ENCODE measurements at places on chromosomes 11 and 22.

DNA sequence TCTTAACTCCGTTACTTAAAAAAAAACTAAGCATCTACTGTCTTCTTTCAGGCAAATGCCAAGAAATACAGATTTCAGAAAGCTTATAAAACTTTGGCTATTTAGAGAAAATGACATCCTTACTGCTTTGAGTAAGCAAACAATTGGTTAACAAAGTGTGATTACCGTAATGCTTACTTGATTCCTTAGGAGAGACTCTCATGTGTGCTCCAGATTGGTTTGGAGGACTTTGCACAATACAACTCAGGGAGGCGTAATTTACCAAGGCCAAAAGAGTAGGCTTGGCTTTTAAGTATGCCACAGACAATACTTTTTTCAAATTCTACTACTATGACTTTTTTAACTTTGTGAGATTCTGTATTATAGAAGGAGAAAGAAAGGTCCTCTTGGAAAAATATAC, 76.9 kb upstream of the ALKBH3 start:
- no peak for DNase-seq

GRCh38 chr11:81497202-81497804, 1236.4 kb downstream of the FAM181B start:
- no peak for DNase-seq

GRCh38 chr11:20363500-20364340, at the start of gene HTATIP2:
HTATIP2 (plus strand) TSS chr11:20363714; CDS start chr11:20364238, 524 bp downstream.
- DNase-seq, result peak; percentile 61

DNA sequence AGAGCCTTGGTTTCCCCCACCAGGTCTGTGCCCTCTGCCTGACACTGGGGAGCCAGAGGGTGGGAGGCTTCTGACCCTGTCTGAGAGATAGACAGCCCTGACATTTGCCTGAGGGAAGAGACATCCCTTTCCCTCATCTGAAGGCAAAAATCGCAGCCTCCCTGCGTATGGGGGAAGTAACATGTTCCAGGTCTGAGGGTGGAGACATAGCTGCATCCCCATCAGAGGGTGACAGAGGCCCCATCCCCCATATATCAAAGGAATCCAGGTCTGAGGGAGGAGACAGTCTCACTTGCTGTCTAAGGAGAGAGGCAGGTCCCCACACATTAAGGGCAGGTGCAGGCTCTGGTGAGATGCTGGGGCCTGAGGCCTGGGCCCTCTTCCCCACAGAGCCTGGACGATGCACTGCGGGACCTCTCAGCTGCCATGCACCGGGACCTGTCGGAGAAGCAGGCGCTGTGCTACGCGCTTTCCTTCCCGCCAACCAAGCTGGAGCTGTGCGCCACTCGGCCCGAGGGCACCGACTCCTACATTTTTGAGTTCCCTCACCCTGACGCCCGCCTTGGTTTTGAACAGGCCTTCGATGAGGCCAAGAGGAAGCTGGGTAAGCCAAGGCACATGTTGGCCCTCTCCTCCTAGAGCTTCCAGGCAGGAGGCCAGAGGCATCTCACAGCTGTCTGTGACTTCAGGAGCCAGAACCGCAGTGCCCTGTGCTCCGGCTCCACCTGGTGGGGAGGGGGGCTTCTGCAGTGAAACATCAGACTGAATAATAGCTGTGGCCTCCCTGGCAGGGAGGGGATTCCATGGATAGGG, 16.1 kb upstream of the RELT start:
- peak; percentile 30 for DNase-seq

GRCh38 chr11:24900514-24900913, 403.7 kb downstream of the LUZP2 start:
- DNase-seq, result no peak

DNA sequence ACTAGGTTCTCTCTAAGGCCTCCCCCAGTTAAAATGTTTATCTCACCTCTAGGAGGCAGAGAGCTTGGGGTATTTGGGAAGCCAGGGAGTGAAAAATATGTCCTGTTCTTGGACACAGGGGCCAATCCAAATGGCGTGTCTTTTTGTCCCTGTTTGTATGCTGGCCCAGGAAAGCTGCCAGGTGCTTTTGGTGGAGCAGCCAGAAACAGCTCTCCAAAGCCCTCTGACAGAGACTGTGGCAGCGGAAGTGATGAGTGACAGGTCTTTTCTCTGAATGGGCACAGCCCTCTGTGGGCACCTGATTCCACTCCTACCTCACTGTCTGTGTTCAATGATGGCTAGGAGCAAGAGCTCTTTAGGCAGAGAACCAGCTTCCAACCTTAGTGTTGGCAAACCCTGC, 106.4 kb upstream of the KIRREL3 start:
- no peak for DNase-seq

GRCh38 chr11:107370390-107370789, 87.2 kb downstream of the CWF19L2 start:
- DNase-seq, result no peak

- no peak for DNase-seq
Observed at GRCh38 chr11:32044158-32044863, 46.6 kb upstream of the RCN1 start.

DNA sequence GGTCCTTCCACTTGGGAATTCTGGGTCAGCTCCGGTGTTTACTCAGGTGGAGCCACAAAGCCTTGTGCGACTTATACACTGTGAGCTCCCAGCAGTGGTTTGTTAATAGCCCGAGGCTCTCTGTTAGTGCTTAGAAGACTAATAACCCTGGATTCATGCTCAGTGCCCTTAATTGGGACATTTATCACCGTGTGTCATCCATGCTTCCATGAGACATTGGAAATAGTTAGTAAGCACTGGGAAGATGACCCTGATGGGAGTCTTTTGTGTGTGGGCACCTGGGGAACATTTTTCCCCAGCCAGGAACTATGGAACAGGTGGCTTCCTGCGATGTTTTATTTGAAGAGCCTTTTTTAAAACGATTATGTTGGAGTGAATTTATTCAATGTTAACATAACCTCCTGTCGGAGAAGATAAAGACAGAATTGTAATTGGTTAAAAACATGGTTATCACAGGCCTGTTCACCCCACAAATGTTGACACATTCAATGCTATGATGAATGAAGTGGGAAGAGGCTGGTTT, 188.9 kb downstream of the MYO18B start:
- DNase-seq, result no peak

GRCh38 chr11:73401217-73401923, 25.2 kb downstream of the RELT start:
- no peak for DNase-seq

GRCh38 chr11:85821636-85822035, 10.7 kb upstream of the SYTL2 start:
- DNase-seq, result no peak

GRCh38 chr11:124748481-124749343, 3.3 kb downstream of the VSIG2 start:
- no peak for DNase-seq

GRCh38 chr22:40237788-40238424, 60.2 kb downstream of the TNRC6B start:
- DNase-seq, result no peak

GRCh38 chr11:60691661-60692060, 7.8 kb upstream of the MS4A8 start:
- no peak for DNase-seq

- no peak for DNase-seq
Observed at GRCh38 chr11:119531056-119531455, 108.1 kb upstream of the THY1 start.

GRCh38 chr11:126081915-126082250, 19.2 kb upstream of the CDON start:
- no peak for DNase-seq

- DNase-seq, result no peak
Observed at GRCh38 chr11:103552086-103552485, 442.9 kb downstream of the DYNC2H1 start.

- DNase-seq, result no peak
Observed at GRCh38 chr11:59785818-59786217, 24.8 kb downstream of the MRPL16 start.

DNA sequence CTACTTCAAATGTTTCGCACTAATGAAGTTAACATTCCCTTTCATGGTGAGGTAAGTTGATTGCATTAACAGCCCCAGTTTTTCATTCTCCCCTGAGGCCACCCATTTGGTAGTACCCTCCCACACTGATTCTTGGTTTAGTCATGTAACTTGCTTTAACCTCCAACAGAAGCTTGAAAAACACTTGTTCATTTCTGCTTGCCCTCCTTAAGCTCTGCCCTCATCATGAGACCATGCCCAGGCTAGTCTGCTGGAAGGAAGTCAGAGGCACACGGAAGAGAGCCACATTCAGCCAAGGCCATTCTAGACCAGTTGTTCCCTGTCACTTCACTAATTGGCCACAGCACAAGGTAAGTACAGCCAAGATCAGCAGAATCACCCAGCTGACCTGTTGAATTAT, 50.7 kb upstream of the CD44 start:
- DNase-seq, result no peak

GRCh38 chr11:1384199-1384970, 5.3 kb upstream of the BRSK2 start:
- no peak for DNase-seq

- no peak for DNase-seq
Observed at GRCh38 chr11:13679768-13680167, 11.3 kb downstream of the FAR1 start.

- DNase-seq, result no peak
Observed at GRCh38 chr11:130122141-130122575, 37.4 kb upstream of the ST14 start.

DNA sequence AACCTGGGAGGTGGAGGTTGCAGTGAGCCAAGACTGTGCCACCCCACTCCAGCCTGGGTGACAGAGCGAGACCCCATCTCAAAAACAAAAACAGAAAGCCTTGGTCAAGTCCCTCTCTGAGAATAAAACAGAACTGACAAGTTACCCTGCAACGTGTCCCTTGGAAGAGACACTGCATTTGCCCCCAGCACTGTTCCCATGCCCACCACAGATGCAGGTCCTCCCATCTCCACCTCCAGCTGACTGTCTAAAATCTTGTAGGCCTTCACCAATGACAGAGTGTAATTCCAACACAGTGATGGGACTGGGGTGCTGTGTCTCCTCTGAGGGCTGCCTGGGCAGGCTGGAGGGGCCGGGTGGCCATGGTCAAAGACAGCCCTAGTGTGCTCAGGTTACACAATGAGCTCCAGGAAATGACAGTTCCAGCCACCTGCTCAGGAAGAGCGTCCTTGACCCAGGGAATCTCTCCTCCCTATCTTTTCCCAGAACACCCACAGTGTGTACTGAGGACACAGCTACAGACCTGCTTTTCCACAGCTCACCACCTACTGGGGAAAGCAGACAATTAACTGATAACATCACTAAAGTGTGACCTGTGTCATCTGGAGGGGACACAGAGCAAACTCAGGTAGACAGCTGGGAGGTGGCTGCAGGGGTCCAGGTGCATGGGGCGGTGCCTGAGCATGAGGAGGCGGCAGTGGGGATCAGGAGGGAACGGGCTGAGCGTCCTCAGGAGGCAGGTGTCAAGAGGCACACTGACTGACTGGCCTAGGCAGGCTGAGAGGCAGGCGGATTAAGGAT, 56.4 kb downstream of the ARFGAP3 start:
- DNase-seq, result no peak

DNA sequence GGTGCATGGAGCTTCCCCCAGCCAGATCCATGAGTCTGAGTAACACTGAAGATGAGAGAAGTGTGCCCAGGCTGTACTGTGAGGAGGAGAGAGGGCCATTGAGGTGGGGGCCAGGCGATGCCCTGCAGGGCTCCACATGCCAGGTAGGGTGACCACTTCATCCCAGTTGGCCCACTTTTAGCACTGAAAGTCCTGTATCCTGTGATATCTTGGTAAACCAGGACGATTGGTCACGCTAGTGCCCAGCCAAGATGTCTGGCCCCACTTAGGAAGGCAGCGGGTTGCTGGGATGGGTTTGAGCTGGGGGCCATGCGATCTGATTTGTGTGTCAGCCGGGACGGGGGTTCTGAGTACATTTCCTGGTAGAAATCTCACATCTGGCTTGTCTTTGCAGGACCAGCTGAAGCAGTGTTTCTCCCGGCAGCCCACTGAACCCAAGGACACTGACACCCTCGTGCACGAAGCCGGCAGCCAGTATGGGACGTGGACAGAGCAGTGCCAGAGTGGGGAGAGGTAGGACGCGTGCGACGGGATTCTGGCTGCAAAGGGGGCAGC, 29.2 kb upstream of the CRYBB3 start:
- DNase-seq, result no peak

GRCh38 chr11:87453531-87454089, 415.9 kb downstream of the TMEM135 start:
- DNase-seq, result no peak

GRCh38 chr22:17358415-17358814, 10.8 kb upstream of the CECR2 start:
- DNase-seq, result no peak

GRCh38 chr11:121478226-121478894, 25.6 kb upstream of the SORL1-AS1 start:
- DNase-seq, result no peak

DNA sequence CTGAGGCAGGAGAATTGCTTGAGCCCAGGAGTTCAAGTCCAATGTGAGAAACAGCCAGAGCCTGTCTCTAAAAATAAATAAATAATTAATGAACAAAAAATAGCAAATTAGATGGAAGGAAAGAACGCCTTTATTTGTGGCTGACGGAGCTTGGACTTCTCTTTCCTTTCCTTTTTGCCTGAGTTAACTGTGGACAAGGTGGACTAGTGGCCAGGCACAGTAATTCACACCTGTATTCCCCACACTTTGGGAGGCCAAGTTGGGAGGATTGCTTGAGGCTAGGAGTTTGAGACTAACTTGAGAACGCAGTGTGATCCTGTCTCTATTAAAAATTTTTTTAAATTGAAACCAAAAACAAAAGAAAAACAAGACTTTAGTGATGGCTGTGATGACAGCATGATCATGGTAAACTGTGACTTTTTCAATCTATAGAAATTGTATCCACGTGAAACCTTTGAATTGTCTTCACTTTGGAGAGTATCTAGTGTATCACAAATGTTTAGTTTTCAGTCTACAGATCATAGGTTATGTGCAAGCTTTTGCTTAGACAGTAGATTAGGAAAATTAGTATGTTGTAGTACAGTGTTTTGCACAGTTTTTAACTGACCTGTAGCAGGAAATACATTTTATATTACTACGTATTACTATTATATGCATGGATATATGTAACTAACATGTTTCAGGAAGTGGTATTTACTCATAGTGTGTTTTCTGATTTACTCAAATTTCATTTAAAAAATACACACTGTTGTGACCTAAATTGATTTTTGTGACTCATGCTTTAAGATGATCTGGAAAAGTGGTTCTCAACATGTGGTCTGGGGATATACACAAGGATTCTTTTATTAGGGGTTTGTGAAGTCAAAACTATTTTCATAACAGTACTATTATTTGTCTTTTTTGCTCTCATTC, 42.1 kb downstream of the KDM2A start:
- no peak for DNase-seq

- no peak for DNase-seq
Observed at GRCh38 chr22:19751497-19752245, 8.9 kb upstream of the TBX1 start.

All from substantia nigra (tissue), 51 donors.